ENCODE measurements at places on chromosomes 7 and 10.

DNA sequence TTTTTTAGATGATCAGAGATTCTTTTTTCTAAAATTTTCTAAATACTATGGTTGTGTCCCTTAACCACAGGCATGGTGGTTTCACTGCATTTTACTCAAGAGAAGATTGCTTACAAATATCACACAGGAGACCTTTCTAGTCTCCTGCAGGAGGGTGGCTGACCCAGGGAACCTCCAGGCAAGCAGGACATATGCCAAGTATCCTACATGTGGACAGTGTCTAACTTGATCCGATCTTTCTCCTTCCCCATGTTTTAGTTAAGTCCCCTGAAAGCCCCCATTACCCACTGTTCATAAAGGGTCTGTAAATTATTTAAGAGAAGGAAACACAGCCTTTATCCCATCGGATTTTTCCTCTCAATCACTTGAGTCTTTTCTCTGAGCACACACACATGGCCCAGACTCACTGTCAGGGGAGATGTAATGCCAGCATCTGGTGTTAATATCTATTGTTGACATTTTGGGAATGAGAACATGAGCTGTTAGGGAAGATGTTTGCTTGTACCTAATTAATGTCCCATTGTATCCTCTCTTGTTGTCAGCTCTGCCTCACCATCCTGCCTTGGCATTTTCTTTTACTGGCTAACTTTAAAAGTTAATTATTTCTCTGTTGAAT lies 755.2 kb downstream of the AUTS2 start:
- no peak for DNase-seq

DNA sequence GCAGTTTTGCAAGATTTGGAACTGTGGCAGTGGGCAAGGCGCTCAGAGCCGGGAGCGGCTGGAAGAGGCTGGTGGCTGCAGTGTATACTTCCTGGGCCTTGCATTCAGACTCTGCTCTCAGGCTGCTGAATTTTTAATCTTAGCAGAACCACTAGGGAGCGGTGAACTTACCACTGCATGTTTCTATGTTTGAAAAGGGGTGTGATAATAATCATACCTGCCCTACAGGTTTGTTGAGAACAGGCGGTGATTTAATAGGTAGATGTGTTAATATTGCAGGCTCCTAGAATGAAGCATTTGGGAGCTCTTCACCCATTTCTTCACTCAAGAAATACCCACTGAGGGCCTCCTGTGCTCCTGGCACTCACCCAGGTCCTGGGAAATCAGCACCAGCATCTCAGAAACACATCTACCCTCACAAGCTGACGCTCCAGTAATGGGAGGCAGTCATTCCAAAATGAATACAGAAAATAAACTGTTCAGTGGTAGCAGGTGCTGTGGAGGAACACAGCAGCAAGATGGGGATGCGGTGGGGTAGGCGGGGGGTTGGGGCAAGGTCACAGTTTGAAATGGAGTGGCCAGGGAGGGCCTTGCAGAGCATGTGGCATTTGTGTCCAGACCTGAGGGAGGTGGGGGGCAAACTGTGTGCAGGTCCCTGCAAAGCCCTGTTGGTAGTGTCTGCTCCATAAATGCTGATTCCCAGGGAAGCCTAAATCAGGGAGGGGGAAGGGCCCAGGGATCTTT lies 41.0 kb downstream of the VWA2 start:
- DNase-seq = no peak

- DNase-seq = no peak
These were observed 96.6 kb downstream of the ANKRD30A start for GRCh38 chr10:37222046-37222445.

- DNase-seq = no peak
These were observed 10.8 kb upstream of the JCAD start for GRCh38 chr10:30070001-30070685.

- no peak for DNase-seq
These were observed 111.7 kb upstream of the LYZL1 start for GRCh38 chr10:29176845-29177832.

GRCh38 chr7:55086413-55087201 lies 67.8 kb downstream of the EGFR start:
- no peak for DNase-seq

DNA sequence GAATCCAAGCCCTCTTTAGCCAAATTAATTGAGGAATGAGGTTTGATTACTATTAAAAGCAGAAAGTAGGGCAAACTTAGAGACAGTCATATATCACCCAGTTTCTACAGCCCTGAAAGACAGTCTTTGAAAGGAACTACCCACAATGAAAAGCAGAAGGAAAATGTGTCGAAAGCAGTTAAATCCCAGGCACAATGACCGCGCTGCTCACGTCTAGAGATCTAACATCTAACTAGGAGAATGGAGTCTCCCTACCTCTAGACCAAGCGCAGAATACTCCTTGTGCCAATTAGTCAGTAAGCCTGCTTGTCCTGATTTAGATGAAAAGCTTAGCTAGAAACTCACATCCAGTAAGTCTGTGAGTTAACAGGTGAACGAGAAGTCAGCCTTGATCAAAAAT lies 350.0 kb downstream of the FGFR2 start:
- DNase-seq = no peak

DNA sequence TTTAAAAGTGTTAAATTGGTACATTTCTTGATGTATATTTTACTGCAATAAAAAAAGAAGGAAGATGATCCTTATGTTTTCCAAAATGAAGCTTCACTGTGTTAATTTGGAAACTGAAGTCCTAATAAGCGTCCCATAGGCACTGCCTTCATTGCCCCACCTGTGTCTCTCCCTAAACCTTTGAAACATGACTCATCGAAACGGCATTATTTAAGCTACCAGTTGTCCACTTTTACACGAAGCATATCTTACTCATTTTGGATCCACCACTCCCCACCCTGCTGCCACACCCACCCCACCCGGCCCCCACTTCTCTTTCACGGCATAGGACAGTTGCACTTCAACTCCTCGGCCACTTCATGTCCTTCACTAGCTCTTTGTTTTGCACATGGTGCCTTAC lies 85.5 kb downstream of the KIAA1549 start:
- no peak for DNase-seq

GRCh38 chr10:109932391-109932790 lies 9.1 kb upstream of the XPNPEP1 start:
- no peak for DNase-seq

GRCh38 chr7:148304456-148304855 lies 286.1 kb upstream of the C7orf33 start:
- no peak for DNase-seq

GRCh38 chr10:60003651-60004523 lies 97.5 kb upstream of the CCDC6 start:
- DNase-seq = no peak
